Fibroblast of skin of left quadriceps (primary cell): ENCODE measurements at places on chromosomes 2 and 18.

DNA sequence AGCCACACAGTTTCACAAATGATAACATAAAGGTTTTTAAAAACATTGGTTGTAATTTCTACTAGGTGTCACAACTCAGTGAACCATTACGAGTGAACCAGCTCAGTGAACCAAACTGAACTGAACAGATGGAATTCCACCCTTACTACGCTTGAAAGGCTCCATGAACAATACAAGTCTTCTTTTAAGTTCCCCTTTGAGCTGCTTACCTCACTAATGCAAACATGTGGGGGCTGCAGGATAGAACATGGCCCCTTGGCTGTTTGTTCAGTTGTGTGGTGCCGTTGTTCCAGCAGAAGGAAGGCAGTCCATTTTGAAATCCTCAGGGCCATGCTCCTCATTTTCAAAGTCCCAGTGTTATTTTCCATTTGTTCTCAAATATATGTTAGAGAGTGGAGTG, 30.7 kb upstream of the KLHL14 start:
- no peak for DNase-seq

DNA sequence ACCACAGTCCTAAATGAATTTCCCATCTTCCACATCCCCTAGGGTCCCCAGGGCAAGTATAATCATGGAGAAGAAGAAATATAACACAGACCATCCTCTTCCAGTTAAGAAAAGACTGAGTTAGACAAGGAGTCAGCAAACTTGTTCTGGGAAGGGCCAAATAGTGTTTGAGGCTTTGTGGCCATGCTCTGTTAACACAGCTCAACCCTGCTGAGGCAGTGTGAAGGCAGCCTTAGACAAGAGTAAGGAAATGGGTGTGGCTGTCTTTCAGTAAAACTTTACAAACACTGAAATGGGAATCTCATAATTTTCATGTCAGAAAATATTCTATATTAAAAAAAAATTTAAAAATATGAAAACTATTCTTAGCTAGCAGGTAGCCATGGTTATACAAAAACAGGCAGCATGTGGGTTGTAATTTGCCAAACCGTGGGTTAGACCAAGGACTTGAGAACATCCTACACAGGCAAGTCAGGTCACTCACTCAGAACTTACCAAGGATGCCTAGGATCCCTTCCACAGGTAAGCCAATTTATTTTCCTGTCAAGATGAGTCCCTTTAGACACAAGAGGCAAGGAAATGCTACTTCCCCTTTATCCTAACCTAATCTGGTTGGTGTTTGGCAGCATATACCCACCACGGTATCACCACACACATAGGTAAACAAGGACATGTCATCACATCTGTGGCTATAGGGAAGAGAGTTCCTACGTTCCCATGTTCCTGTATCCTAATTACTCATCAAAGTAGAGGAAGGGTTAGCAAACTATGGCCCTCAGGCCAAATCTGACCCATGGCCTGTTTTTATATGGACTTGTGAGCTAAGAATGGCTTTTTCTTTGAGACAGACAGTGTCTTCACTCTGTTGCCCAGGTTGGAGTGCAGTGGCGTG, 31.9 kb downstream of the C2orf74 start:
- DNase-seq, result no peak

GRCh38 chr2:232385660-232386489, 7.3 kb downstream of the ALPP start:
- peak; percentile 37 for DNase-seq

- no peak for DNase-seq
Observed at GRCh38 chr2:215619989-215620388, 184.1 kb upstream of the FN1 start.

- DNase-seq, result no peak
Observed at GRCh38 chr18:64994370-64994769, 756.4 kb upstream of the CDH7 start.

DNA sequence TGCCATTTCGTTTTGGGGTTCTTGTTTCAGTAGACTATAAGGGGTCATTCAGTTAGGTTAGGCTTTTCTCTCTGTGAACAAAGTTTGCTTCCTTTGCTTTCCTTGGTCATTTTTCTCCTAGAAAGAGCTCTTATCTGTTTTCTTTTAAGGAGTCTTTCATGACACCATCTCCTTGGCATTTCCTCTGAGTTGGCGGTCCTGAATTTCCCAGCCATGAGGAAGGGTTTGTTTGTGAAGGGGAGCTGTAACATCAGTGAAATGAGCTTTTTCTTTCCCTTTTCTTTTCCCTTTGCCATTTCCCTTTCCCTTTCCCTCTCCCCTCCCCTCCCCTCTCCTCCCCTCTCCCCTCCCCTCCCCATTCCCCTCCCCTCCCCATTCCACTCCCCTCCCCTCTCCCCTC, 61.7 kb downstream of the MAP4K4 start:
- DNase-seq, result peak; percentile 90

GRCh38 chr18:45962461-45962860, 4.7 kb downstream of the EPG5 start:
- DNase-seq, result no peak

GRCh38 chr2:15640261-15640711, 48.6 kb downstream of the DDX1 start:
- DNase-seq, result peak; percentile 46

DNA sequence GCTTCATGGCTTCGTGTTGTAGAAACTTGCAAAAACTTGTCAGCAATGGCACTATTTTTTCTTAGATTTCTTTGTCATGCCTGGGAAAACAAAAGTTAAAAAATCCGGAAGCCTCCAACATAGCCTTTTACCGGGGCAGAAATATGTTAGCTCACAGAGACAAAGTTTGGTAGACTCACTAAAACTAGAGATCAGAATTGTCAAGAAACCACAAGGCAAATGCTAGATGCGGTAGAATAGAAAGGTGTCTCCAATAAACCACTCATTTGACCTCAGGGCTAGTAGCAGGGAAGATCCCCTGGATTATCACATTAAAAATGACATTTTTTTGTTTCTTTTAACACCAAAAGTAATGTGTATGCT, 405 bp downstream of the CASP10 start:
- DNase-seq, result no peak

GRCh38 chr2:218128781-218129457, 3.1 kb downstream of the CXCR2 start:
- DNase-seq, result no peak

GRCh38 chr2:65367524-65367923, 64.9 kb downstream of the SPRED2 start:
- DNase-seq, result peak; percentile 93

DNA sequence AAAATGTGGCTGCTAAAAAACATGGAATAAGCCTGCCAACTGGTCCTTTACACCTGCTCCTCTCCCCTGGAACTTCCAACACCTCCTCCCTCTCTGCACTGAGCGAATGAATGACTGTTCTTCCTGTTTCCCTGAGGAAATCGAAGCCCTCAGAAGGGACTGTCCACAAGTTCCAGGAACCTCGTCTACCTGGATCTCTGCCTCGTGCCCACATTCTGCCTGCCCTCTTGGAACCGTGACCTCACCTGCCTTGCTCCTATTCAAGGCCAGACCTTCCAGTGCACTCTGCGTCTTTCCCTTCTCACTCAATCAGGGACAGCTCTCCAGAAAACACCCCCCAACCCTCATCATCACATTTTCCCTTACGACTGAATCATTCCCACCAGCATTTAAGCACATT, 4.4 kb upstream of the CAB39 start:
- DNase-seq, result no peak

DNA sequence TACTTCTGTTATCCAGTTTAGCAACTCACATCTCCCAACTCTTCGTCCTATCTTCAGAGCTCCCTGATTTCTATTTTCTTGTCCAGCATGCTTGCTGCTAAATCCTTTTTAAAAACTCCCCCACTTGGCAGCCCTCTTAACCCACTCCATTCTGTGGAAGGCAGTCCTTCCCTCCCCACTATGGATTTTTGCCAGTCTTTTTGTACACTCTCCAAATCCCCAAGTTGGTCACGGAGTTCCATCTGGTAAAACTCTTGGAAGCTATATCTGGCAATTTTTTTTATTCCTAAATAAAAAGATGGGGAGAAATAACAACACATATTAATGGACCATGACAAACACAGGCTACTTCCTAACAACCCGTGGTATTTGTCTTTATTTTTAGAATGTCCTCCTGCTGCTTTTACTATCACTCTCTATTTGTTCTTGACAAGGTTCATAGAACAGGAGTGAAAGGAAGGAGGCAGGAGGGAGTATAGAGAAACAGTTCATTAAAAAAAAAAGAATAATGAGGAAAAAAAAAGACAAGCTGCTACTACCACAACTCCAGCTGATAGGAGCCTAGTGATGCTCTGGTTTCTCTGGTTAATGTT, 120.0 kb upstream of the THSD7B start:
- DNase-seq, result no peak

DNA sequence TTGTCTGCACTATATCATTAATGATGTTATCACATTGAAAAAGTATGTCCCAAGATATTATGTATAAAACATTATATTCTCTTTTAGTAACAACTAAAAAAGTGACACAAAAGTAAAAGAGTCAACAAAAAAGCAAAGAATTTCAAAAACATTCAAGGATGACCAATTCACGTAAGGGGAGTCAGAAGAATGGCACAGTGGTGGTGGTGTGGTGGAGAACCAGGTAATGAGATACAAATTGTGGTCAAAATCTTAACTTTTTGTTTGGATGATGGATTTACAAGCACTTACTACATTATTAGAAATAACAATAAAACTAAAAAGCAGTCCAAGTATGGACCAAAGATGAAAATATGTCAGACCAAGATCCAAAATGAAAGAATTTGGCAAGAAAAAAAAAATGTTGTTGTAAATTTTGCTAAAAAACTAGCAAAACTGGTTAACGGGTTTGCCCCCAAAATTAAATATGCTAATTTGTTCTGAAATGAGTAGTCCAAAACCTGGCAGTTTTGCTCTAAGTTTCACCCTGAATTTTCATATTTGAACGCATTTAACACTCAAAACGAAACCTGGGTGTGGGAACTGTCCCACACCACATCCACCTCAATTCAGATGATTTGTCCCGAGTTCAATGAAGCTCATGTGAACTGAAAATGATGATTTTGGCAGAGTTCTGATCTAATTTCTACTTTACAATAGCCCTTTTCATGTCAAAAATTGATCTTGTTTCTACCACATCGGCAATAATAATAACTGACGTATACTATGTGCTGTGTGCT, 135.8 kb downstream of the IKZF2 start:
- DNase-seq, result no peak

DNA sequence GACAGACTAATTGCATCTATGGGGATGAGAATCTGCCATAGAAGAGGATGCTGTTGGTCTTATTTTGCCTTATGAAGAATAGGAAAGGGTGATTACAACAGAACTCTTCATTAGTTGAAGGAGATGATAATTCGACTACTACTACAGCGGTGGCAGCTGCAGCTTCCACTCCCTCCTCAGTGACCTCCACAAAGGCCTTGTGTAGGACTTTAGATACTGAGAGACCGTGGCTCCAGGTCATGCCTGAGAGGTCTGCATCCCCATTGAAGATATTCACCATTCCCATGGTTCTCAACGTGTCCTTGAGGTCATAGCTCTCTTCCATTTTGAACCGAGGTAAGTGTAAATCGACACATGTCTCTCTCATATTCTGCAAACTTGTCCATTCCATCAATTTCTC, 6.4 kb downstream of the SERPINB4 start:
- DNase-seq, result no peak

- no peak for DNase-seq
Observed at GRCh38 chr2:229130522-229130921, 140.6 kb downstream of the PID1 start.

- DNase-seq, result no peak
Observed at GRCh38 chr2:239287461-239287860, 113.4 kb downstream of the HDAC4 start.

DNA sequence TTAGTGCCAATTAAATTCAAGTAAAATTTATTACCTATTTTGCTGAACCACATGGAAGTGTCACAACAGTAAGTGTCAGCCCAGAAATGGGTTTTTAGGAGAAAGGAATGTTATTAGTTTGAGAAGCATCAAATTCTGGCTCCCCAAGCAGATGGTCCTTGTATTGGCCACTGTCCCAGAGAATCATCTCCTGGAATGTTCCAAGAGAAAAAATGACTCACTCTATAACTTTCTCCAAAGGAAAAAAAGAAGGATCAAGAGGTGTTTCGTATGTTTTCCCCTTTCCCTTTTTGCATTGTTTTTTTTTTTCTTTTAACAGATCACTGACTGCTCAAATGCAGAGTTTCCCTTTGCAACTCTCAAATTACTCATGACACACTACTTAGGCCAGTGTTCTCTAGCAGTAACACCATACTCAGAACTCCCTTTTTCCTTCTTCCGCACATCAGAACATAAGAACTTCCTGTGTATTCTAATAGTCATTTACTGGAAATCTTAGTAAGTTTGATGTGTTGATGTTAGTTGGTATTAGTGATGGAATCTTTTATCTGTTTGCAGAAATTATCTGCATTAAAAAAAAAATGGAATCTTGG, 390.3 kb downstream of the GPD2 start:
- DNase-seq, result peak; percentile 86

DNA sequence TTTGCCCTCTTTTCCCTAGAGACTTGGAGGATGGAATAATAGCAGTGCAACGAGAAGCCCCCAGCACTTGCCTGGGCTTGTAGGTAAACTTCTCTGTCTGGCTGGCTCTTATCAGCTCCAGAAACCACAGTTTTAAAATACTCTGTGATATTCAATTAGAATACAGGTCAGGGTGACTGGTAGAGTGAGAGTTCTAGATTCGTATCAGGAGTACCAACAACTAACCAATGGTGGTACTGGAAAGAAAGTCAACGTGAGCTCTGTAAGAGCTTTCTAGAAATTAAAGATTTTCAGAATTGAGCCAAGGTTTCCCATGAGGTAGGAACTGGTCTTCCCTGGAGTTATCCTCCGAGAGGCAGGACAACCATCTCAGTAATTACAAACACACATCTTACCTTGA, 216.9 kb downstream of the NYAP2 start:
- no peak for DNase-seq

- no peak for DNase-seq
Observed at GRCh38 chr18:13145636-13146190, 72.8 kb upstream of the LDLRAD4 start.

GRCh38 chr2:54672590-54673456, 50.6 kb upstream of the EML6 start:
- no peak for DNase-seq

GRCh38 chr2:111999809-112000208, 55.3 kb upstream of the TMEM87B start:
- no peak for DNase-seq

- DNase-seq, result no peak
Observed at GRCh38 chr2:199933466-199933865, 21.8 kb downstream of the TYW5 start.

- no peak for DNase-seq
Observed at GRCh38 chr2:80462654-80463053, 158.1 kb upstream of the LRRTM1 start.

GRCh38 chr2:3289971-3290370, 87.6 kb downstream of the EIPR1 start:
- DNase-seq, result no peak

DNA sequence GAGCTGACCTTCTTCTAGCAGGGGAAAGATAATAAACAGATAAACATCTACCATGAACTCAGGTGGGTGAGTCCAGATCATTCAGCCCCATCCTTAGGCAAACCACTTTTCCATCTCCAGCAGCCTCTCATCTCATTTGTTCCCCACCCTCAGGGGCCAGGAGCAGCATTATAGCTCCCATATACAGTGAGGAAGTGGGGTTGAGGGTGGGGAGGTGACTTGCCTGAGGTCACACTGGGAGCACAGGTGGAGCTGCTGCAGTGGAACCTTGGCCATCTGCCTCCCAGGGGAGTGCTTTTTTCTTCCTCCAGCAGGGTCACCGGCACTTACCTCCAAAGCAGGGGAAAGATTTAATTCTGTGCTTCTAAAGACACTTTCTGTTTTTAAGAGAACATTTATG, 212.5 kb upstream of the SMAD2 start:
- DNase-seq, result no peak

GRCh38 chr18:13403786-13404549, 185.4 kb downstream of the LDLRAD4 start:
- DNase-seq, result no peak
